Hematopoietic multipotent progenitor cell treated with erythropoietin and hydrocortisone succinate and interleukin-3 and kit ligand, for 8 days (in vitro differentiated cells): ENCODE measurements at places on chromosomes 12 and 14.

- no peak for DNase-seq
Observed at GRCh38 chr12:41511247-41511646, 323.1 kb downstream of the PDZRN4 start.

DNA sequence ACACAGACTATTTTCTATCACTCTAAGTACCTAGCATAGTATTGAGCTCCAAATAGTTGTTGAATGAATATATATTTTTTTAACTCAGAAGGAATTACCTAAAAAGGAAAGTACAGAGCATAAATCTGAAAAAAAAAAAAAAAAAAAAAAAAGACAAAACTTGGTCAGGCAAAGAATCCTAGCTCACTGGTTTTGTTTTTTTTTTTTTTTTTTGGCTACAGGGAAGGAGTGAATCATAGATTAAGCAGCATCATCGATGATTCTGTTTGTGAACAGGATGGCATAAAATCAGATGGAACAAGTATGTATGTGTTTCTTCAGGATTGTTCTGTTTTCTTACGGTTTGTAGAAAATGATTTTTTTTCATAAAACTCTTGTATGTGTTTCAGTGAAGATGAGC lies 66.1 kb upstream of the BCAT1 start:
- DNase-seq: no peak

DNA sequence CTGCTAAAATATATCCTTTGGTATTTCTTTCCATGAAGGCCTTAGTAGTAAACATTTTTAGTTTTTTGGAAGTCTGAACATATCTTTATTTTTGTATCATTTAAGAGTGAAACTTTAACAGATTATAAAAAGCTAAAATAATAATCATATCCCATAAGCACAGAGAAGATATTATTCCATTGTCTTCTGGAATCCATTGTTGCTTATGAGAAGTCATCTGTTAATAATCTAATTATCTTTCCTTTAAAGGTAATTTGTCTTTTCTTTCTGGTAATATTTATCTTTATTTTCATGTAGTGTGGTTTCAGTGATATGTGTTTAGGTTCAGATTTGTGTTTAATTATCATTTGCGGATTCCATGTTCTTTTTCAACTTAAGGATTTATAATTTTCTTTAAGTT lies 261.7 kb downstream of the MSRB3 start:
- DNase-seq: no peak

DNA sequence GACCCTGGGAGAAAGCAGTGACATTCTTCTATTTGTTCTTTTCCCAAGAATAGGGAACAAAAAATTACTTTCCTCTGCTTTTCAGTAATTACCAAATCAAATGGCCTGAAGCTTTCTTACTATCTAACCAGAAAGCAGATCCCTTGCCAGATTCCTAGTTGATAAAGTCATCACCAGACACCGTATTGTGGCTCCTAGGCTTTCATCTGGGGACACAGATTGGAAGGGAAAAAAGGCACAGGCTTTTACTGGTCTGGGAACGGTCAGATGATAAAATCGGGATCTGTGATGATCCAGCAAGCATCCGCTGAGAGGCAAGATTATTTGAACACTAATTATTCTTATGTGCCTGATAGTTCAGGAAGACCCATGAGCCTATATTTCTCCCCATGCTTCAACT lies 79.1 kb upstream of the BCL2L14 start:
- DNase-seq: no peak

DNA sequence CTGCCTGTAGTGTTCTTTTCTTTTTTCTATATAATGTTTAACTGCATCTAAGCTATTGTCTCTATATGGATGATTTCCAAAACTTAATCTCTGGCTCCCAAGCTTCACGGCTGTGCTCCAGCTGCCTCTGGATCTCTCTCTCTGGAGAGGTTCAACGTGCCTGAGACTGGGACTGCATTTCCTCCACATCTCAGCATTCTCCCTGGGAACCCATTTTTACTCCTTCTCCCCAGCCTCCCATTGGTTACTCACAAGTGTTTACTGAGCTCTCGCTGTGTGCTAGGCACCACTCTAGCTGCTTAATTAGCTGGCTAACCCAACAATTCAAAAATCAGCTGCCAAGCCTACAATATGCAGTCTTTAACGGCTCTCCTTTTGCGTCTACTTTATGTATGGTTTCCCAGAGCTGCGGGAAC lies 34.7 kb downstream of the FBXL14 start:
- no peak for DNase-seq

DNA sequence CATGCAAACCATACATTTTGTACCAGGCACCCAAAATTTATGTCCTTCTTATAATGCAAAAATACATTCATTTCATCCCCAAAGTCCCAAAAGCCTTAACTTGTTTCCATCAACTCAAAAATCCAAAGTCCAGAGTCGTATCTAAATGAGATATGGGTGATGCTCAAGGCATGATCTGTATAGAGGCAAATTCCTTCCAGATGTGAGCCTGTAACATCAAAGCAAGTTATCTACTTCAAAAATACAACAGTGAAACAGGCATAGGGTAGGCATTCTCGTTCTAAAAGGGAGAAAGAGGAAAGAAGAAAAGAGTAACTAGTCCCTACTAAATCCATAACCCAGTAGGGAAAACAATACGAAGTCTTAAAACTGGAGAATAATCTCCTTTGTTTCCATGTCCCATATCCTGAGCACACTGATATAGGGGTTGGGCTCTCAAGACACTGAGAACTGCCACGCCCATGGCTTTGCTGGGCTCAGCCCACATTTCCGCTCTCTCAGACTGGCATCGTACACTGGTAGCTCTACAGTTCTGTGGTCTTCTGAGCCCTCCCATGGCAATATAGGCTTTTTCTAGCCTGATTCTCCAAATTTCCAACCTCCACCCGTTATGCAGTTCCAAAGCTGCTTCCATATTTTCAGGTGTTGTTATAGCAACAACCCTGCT lies 232.8 kb downstream of the TMTC2 start:
- no peak for DNase-seq

GRCh38 chr14:49220492-49220891 lies 365.7 kb downstream of the RPS29 start:
- no peak for DNase-seq

GRCh38 chr12:114918535-114919233 lies 234.7 kb upstream of the TBX3 start:
- no peak for DNase-seq

DNA sequence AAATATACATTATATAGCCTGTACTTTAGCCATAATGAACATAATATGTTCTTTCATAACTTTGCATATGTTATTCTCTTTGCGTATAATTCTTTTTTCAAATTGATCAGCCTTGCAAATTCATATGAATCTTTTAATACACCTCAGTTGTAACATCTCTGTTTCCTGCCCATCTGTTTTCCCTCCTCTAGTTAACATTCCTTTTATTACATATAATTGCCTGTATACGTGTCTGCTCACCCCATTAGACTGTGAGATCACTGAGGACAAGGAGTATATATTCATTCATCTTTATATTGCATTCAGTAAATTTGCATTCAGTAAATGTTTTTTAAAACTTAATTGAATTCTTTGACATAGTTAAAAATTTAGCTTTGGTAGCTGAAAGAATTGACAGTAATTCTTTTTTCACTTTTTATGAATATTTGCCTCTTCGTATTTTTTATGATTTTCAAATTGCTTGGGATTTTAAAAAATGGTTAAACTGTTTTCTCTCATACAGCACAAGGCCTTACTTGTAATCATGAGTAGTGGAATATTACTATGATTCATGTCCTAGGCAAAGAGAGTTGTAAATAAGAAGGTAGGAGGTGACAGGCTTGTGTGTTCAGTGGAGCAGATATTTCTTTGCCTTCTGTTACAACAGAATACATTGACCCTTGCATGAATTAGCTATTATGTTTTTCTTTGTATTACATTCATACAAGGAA lies 32.8 kb upstream of the KLHL42 start:
- DNase-seq: no peak

DNA sequence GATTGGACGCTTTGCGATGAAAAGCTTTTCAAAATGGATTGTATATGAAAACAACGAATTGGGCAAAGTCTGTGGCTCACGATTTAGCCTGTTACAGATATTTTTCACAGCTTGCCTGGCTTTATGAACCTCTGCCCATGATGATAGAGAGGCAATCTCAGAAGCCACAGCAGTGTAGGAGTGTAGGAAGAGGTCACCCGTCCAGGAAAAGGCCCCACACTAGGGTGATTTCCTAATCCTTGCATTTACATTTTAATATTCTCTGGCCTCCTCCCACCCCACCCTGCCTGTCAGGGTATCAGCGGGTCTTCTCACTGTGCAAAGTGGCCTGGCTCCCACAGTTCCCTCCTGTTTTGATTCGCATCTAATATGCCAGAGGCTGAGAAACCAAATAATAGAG lies 81.8 kb upstream of the FOXN3 start:
- DNase-seq: no peak

DNA sequence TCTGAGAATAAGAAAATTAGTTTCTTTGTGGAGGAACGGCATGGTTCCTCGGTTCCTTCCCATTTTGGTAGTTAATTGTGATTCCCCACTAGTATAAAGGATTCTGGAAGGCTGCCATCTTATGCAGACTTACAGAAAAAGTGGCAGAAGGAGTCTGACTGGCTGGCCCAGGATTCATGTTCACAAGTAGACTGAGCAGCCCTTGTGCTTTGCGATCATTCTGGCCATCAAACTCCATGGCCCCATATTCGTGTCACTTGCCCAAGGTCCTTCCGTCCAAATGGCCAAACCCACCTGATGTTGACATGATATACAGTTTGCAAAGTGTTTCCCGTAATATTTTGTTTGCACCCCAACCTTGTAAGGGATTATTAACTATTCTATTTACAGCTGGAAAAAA lies 297.2 kb upstream of the AMIGO2 start:
- no peak for DNase-seq

GRCh38 chr12:58720421-58720820 lies 199.9 kb downstream of the LRIG3 start:
- DNase-seq: no peak

GRCh38 chr14:72418806-72419205 lies 475.1 kb downstream of the DPF3 start:
- DNase-seq: no peak

- DNase-seq: no peak
Observed at GRCh38 chr12:4064008-4064407, 190.8 kb upstream of the PARP11 start.
